ENCODE measurements at places on chromosomes 7 and 10.

GRCh38 chr10:64959883-64960282 lies 1438.7 kb downstream of the REEP3 start:
- no peak for DNase-seq

DNA sequence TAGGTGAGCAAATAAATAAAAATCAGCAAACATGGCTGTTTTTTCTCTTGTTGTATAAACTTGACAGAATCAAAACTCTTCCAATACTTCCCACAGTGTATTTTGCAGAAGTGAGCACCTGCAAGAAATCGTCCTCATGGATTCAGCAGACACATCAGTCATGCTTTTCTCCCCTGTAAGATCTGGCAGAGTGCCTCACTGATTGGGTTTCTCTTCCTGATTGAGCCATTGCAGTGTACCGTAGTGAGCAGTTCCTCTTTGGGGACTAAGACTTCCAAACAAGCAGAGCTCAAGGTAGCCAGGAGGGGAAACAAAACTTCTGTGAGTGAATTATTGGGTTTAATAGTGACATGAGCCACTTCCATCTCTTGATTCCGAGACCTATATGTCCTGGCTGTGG lies 2.2 kb upstream of the CCDC3 start:
- DNase-seq = no peak

DNA sequence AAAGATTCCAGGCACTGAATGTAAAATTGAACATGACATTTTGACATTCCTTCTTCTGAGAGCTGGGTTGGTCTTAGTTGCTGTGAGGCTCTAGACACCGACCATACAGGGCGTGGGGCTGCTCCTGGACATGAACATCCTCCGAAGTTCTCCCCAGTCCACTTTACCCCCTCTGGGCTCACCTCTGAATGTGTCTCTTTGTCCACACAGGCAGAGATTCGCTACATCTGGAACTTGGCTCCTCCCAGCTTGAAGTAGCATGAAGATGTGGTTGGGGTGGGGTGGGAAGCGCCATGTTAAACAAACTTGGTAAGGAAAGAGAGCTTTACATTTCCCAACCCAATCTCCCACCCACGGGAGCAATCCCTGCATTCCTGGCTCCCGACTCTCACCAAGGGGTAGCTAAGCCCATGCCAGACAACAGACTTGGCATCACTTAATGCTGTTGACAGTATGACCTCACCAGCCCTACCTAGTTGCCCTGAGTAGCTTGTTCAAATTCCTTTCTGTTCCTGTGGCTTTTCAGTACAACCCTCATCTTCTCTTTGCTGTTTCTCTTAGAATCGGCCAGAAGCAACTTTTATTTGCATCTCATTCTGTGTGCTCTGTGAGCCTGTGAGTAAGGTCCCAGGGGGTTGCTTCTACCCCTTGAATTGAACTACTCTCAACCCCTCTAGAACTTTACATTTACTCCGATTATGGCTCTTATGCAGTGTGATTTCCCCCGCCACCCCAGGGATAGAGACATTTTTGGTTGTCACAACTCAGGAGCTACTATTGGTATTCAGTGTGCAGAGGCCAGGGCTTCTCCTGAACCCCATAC lies 211.4 kb downstream of the SEC23IP start:
- no peak for DNase-seq

DNA sequence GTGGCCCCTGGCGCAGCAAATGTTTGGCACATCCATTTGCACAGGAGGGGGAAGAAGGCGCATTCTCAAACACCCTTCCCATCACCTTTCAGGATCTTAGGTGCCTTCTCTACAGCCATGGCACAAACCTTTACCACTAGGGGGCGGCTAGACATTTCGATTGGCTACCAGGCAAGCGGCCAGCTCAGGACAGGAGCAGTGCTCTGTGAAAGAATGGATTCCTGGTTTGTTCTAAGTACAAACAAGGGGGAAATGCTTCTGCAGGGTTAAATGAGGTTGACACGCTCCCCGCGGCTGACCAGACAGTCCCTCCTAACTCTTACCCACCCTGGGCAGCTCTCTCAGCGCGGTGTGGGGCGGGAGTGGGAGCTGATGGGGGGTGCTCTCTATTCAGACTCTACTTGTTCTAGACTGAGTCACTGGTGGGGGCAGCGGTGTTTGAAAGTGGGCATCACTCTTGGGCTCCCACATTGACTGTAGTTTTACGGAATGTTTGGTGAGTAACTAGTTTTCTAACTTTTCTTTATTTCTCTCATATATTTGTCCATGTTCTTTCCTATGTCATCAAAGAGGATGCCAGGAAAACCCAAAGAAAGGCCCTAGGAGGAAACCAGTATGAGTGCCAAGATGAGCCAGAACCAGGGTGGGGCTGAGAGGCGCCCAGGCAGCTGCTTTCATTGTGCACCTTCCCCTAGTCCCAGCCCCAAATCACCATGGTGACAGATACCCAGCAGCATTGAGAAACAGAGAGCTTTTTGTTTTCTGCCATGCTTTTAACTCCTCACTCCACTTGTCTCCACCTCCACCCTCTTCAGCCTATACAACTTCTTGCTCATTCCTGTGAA lies 61.4 kb upstream of the GPR158 start:
- peak; percentile 30 for DNase-seq

DNA sequence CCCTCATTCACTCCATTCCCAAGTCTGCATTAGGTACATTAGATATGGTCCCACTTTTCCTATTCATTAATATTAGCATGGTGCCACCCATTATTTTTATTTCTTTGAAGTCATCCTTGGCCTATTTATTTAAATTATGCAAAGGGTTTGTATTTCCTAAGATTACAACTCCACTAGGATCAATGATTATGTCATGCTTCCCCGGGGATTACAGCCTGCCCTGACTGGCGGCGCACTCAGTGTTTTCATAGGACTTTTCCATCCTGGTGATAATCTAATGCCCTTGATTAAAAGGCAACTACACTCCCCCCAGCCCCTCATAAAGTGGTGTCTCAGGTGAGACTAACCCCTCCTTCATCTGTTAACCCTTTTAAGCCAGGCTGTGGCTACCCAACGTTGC lies 187.2 kb downstream of the POU6F2 start:
- DNase-seq = no peak

- peak; percentile 20 for DNase-seq
These were observed 27.3 kb downstream of the HYAL4 start for GRCh38 chr7:123871998-123872867.

DNA sequence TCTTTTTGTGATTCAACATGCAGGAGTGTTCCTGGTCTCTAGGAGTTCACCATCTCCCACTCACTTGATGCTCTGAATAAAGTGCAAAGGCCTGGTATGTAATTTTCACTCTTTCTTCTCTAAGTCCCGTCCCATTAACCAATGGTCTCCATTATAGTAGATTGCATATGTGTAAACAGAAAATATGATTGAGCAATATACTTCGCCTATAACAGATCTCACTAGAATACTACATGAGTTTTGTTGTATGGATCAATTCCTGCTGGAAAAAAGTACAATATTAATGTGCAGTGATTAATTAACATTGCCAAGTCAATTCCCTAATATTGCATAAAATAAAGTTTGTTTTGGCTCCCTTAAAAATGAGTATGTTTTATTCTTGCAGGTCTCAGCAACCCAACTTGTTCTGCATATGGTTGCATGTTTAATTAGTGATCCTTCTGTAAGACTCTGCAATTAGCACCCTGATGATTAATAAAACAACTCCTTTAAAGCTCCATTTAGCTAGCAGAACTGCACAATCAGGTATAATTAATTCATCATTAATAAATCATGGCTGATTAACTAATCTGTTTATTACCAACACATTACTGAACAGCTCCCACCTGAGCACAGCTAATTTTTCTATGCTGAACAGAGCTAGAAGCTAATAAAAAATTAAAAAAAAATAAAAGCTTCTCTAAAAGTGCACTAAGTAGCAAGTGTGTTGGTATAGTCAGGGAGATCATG lies 37.8 kb upstream of the ATOH7 start:
- DNase-seq = no peak

DNA sequence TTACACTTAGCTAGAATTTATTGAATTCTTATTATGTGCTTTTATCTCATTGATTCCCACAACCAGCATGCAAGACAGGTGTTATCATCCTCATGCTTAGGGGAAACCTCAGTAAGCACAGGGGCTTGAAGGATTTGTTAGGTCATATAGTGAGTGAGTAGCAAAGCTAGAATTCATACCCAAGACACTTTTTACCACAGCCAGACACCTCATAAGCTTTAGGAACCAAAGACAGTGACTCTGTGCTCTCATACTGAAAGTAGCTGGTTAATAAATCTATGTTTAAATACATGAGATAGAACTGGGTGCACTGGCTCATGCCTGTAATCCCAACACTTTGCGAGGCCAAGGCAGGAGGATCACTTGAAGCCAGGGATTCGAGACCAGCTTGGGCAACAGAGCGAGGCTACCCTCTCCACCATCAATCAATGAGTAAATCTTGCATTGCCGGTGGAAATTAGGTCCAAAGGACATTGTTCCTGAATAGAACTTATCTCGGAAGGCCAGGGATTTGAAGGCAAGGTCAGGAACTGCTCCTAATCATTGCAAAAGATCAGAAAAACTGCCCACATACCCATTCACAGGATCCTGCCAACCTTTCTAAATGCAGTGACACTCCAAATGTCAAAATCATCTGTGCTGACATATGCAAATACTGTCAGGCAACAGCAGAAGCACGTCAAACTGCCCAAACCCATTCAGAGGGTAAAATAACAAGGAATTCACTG lies 523.5 kb downstream of the PARD3 start:
- no peak for DNase-seq

DNA sequence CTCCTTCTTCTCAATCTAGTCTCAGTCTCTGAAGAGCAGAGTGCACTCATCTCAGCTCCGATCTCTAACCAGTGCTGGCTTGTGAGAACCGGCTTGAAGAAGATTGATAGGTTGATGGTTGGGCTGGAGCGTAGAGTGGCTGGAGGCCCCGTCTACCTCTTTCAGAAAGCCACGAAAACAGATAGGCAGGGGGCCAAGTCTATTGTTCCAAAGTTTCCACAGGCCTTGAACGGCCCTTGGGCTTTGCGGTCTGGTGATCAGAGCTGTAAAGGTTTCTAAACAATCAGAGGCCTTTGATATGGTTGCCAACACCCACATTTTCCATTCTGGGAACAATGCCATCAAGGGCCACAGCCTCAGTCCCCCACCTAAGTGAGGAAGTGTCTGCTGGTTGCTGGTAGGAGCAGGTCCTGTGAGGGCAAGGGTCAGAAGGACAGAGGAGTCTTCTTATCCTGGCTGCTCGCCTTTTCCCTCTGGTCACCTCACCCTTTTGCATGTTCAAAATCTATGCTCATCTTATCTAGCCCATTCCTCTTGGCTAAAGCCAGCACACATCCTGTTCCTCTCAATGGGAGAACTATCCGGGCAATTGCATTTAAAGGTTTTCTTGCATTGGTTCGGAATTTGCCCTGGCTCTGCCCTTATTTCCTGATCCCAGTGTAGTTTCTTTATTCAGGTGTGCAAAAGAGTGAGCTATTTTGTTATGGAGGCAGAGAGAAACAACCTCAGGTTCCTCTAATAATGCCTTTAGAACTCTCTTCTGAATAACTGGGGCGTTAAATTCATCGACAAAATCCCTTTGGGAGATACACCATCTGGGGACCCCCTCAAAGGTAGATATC lies 70.3 kb upstream of the KMT2E start:
- peak; percentile 72 for DNase-seq

All from CD4-positive, alpha-beta T cell treated with Interferon alpha-2 for 1 hour (primary cell).